Type B pancreatic cell (in vitro differentiated cells): ENCODE measurements at places on chromosomes 13 and 19. TPM values are rescaled to one million over a fixed set of nuclear protein-coding genes. Genes with fewer than 3 reads are reported as not detected.

DNA sequence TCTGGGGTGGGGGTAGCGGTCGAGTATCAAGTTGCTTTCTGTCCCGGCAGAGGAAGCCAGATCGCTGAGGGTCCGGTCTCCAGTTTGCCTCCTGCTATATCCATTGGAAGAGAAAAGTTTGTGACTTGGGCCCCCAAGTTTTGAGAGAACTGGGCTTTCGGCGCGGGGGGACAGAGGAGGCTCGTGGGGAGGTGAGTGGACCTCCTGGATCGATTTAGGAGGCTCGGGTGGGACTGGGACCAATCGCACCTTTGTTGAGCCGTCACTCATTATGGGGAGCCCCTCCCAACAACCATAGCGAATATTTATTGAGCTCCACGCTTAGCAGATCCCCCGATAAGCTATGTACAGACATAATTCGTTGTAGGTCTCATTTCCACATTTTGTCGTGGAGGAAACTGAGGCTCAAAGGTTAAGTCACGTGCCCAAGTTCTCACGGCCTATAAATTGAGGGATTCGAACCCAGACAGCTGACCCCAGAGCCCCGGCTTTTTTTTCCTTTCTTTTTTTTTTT, 909 bp downstream of the RFXANK start:
- DNase-seq = no peak

DNA sequence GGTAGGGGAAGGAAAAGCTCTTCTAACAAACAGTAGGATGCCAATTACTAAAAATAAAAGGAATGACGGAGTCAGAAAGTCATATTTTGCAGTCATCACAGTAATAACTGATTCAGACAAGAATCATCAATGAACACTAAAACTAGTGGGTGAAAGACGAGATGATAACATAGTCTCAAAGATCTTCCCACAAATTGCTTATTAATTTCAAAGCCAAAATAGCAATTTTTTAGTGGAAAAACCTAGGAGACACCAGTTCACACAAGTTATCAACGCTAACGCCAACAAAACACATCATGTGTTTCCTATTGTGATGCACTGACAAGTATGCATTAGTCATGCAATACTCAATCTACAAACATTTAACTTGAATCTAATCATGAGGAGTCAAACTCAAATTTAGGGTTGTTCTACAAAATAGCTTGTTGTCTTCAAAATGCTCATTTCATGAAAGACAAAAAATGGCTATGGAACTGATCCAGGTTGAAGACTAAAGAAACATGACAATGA, 18.6 kb downstream of the ZNF233 start:
- DNase-seq = no peak

DNA sequence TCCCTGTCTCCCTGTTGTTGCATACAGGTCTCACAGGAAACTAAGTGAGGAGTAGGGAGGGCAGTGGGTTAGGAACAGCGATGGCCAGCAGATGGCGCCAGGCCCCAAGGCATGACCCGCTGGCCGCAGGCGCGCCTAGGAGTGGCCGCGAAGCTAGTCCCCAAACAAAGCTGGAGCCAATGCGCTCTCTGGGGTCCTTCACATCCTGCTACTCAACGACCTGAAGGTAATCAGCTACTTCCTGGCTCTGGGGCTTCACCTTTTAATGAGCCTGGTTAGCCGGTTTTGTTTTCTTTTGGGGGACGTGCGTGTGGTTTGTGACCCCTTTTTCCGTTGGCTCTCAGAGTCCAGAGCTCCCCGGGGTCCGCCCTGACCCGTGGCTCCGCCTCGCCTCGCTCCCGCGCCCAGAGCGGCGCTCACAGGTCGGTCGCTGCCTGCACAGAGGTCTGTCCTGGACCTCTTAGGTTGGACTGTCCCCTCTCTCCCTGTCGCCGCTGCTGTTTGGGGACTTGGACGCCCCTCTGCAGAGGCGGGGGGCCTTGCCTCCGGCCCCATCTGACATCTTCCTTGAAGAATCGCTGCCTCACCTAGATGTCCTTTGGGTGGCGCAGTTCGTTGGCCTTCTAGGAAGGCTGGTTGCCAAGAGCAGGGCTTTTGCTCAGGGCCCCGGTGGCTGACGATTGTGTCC, 62.2 kb upstream of the GTF3A start:
- peak; percentile 88 for DNase-seq

- no peak for DNase-seq
Measured at GRCh38 chr13:91904597-91904996, 506.2 kb downstream of the GPC5 start.

GRCh38 chr19:5948752-5949564, 29.0 kb downstream of the RANBP3 start:
- no peak for DNase-seq

GRCh38 chr13:105908586-105908985, 626.9 kb downstream of the EFNB2 start:
- DNase-seq = no peak

- DNase-seq = no peak
Measured at GRCh38 chr19:12166626-12167025, 3.7 kb downstream of the ZNF136 start.

DNA sequence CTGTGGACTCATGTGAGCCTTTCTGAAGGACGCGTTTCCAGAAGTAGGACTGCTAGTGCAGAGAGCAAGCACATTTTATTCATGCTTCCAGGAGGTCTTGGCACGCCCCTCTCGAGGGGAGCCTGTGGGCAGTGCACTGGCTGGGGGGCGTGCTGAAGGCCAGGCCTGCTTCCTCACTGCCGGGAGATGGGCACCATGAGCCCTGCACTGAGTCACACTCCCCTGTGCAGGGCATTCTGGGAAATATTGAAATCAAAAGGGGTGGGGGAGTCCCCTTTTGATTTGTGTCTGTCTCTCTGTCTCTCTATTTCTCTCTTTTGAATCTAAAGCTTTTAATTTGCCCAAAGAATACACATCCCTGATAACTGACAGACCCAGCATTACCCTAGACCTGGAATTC, 34.0 kb downstream of the DPF1 start:
- no peak for DNase-seq

GRCh38 chr13:67137044-67137735, 92.9 kb downstream of the PCDH9 start:
- DNase-seq = no peak

DNA sequence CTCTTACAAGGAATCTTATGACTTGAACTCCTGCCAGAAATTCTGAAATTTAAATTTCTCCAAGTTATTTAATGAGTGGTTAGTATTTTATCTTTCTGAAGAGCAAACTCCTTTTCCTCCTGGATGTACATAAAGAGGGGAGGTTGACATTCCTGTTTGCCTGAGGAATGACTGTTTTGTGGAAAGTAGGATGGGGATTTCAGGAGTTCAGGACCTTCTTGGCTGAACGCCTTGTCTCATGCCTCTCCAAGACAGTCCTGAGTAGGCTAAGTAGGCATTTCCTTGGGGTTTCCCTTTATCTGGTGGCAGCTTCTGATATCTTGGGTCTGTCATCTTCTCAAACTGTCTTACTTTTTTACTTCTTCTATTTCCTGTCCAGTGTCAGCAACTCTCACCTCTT, 356.6 kb downstream of the TDRD3 start:
- no peak for DNase-seq

DNA sequence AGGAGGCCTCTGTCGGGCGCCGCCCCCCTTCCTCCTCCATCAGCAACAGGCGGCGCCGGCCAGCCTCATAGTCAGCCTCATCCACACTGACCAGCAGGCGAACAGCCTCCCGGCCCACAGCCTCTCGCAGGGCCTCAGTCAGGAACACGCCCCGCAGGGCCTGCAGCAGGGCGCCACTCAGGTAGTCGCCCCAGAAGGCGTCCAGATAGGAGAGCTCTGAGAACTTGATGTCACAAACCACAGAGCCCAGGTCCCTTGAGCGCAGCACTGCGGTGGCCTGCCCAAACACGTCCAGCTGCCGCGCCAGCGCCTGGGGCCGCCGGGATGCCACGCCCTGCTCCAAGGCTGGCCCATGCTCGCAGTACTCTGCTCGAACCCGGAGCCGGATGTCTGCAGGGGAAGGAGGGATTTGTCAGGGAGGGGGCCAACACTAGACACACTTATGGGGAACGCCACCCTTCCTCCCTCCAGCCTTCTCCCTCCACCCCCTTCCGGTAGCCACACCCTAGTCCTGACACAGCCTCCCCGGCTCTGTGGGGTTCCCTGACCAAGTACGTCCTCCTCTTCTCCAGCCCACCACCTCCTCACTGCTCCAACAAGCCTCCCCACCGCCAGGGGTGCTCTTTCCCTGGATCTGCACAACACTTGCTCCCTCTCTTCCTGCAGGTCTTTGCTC, 17.9 kb downstream of the DEDD2 start:
- no peak for DNase-seq

DNA sequence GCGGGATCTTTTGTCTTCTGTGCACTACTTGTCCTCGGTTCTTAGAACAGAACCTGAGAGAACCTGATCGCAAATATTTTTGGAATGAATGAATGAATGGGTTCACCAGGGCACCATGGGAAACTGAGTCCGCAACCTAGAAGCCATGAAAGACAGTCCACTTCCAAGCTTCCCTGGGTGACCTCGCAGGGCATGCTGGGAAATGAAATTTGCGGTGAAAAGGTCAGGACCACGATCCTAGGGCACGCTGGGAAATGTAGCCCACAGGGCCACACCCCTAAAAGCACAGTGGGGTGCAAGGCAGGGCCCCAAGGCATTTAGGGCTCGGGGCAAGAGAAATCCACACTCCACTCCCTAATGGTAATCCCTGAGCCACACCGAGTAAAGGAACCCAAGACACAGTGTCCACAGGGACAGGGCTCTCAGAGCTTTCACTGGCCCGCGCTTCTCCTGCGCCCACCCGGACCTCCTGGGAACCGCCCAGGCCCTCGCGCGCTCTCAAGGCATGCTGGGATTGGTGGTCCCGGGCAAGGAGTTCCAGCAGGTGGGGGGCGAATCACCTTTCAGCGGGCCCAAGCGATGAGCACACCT, 1.1 kb upstream of the PPP1R12C start:
- no peak for DNase-seq

DNA sequence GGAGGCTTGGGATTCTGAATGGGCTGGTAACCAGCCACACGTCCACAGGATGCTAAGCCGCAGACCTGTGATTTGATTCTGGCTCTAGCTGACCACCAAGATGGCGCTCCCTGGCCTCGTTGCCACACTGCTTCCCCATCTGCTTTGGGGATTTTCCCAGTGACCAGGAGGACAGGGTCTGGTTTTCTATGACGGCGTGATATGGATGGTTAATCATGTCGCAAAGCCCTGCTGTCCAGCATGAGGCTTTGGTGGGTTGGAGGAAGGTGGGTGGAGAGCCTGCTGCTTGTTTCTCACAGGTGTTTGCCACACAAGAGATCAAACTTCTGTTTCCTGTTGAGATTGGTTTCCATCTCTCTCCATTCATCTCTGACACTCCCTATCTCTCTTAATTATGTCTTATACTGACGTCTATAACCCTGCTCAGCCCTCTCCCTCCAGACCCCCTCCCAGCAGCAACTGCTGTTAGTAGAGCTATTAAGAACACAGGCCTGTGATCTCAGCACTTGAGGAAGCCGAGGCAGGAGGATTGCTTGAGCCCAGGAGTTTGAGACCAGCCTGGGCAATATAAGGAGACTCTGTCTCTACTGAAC, 102.7 kb downstream of the SIPA1L3 start:
- DNase-seq = no peak

DNA sequence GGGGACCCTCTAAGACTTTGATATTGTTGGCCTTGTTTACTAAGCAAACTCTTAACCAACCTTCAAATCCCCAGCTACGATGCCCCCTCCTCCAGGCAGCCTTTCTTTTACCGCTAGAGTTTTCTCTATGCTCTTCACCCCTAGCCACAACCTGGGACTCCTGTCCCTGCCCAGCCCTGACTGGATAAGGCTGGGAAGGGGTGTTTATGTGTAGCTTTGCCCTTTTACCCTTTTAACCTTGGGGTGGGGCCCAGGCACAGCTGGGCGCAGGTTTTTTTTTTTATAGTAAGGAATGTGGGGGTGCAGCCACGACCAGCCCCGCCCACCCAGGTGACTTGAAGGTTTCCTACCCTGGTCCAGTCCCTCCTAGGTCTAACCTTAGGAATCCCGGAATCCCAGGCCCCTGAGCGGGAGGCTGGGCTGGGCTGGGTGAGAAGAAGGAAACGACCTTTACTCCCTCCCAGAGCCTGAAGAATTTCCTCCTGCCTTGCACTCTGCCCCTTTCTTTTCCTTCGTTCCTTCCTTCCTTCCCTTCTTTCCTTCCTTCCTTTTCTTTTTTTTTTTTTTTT, 12.2 kb downstream of the TJP3 start:
- no peak for DNase-seq

DNA sequence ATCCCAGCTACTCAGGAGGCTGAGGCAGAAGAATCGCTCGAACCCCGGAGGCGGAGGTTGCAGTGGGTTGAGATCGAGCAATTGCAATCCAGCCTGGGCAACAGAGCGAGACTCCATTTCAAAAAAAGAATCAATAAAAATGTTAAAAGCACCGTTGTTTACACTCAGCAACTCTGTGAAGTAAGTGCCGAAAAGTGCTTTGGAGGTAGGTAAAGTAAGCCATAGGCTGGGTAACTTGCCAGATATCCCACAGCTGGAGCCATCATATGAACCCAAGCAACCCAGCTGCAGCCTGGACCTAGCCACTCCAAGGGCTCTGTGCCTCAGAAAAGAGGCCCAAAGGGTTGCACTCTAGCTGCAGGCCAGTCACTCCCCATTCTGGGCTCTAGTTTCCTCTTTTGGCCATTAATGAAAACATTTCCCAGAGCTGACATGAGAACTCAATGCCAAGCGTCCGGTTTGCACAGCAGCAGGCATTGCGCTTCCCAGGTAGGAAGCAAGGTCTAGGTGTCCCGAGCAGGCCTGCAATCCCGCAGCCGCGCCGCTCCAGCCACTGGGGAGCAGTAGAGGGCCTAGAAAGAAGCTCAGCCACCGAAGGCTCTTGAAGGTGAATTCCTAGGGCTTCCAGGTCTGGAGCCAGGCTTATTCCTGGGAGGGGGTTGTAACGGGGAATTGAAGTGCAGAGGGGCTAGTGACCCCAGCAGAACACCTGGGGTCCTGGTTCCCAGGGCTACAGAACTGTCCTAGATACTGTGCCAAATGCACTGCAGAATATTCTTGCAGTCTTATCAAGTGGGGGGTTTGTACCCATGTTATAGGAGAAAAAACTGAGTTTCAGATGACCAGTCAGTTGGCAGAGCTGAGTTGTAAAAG, 4.1 kb upstream of the CD79A start:
- DNase-seq = no peak

Gene ZNF700
- 14.1 and 16.1 TPM in 2 replicates for total RNA-seq

Gene ZNF582
- 3.7 TPM in 2 replicates for total RNA-seq

Gene BRME1
- 3.5 and 9.2 TPM in 2 replicates for total RNA-seq

Gene MADCAM1
- total RNA-seq = 0.74 and 2.7 TPM in 2 replicates

Gene ZNF17
- total RNA-seq = 13.3 and 13.9 TPM in 2 replicates

Gene CIC
- 44.8 and 70.3 TPM in 2 replicates for total RNA-seq

Gene CFD
- total RNA-seq = 5.5 and 11.3 TPM in 2 replicates
